ENCODE measurements at places on chromosomes 2 and 18. TPM values are rescaled to one million over a fixed set of nuclear protein-coding genes. Genes with fewer than 3 reads are reported as not detected.

CELF4 gene
- not detected for total RNA-seq

ANKRD23 gene
- total RNA-seq = 1.2 TPM

CABYR gene
- 7.7 TPM for total RNA-seq

TEKT4 gene
- total RNA-seq = not detected

C2orf15 gene
- total RNA-seq = not detected

FBXO48 gene
- 0.29 TPM for total RNA-seq

CMPK2 gene
- 0.58 TPM for total RNA-seq

CCDC74B gene
- total RNA-seq = 4.8 TPM

PRKAG3 gene
- 0.50 TPM for total RNA-seq

GALNT1 gene
- 42.8 TPM for total RNA-seq

CSRNP3 gene
- total RNA-seq = 3.0 TPM

LRATD1 gene
- total RNA-seq = under 0.01 TPM

SLC19A3 gene
- 0.29 TPM for total RNA-seq

CYS1 gene
- 7.3 TPM for total RNA-seq

PRKRA gene
- total RNA-seq = 48.4 TPM

MYOM1 gene
- total RNA-seq = 0.15 TPM

TMEM247 gene
- not detected for total RNA-seq

SH3RF3 gene
- total RNA-seq = 8.4 TPM

TRAPPC12 gene
- total RNA-seq = 97.3 TPM

ATP6V1C2 gene
- not detected for total RNA-seq

GCG gene
- total RNA-seq = not detected

DNAH7 gene
- 0.66 TPM for total RNA-seq

FBXO41 gene
- total RNA-seq = 3.1 TPM

TAF1B gene
- 40.3 TPM for total RNA-seq

FAM110C gene
- not detected for total RNA-seq

HOXD9 gene
- total RNA-seq = 0.17 TPM

TBR1 gene
- total RNA-seq = not detected

MMADHC gene
- total RNA-seq = 168 TPM

LINC00305 gene
- total RNA-seq = not detected

MDH1B gene
- total RNA-seq = 0.99 TPM

NMUR1 gene
- total RNA-seq = 0.17 TPM

PRKCE gene
- 19.0 TPM for total RNA-seq

DPY30 gene
- 81.6 TPM for total RNA-seq

PREPL gene
- 49.0 TPM for total RNA-seq

UPP2 gene
- not detected for total RNA-seq

TMEM182 gene
- 2.0 TPM for total RNA-seq

REG3A gene
- not detected for total RNA-seq

ACVR1 gene
- 46.4 TPM for total RNA-seq

POTEJ gene
- total RNA-seq = not detected

FASTKD1 gene
- total RNA-seq = 15.1 TPM

HAAO gene
- total RNA-seq = 6.3 TPM

RFX8 gene
- 36.7 TPM for total RNA-seq

TRPM8 gene
- 0.29 TPM for total RNA-seq

AQP12B gene
- total RNA-seq = not detected
